GM04504 (cell line): ENCODE measurements at places on chromosomes 4 and X.

DNA sequence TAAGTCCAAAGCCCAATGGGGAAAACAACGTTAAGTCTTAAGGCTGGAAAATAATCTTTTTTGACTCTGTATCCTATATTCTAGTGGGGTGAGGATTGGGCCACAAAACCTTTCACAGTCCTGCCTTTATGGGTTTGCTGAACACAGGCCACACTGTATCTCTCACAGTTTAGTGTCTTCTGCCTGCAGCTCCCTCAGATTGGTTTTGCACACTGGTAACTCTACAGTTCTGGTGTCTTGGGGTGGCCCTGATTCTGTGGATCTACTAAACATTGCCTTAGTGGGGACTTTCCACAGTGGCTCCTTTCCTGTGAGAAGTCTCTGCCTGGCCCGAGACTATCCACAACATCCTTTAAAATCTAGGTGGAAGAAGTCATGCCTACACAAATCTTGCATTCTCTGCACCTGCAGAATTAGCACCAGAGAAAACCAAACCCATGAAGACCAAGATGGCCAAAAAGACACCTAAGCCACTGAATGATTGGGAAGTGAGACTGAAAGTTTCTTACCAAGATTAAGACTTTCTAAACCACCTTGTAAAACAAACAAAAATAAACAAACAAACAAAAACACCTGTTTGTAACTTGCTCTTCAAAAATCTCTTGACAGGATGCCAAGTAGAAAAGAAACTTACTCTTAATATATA, 150.4 kb upstream of the PCDH10 start:
- no peak for DNase-seq

DNA sequence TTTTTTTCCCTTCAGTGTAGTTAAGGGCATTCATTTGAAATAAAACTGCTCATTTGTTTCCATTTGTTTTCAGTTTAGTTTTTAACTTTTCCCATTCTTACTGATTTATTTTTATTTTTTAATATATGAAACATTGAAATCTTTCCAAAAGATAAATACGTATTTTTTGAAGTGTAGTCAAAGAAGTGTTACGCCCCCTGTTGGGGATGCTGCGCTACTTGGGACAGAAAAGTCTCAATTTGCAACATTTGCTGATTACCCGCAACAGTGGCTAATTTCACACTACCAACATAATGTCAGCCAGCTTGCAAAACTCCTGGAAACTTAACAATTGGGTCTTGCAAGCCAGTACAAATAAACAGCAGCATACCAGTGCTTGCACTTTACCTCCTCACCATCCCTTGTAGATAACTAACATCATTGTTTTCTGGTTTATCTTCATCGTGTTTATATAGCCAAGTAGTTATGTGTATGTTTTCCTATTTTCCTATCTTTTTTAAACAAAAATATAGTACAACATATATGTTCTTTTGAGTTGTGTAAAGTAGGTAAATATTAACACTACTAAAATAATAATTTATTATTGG, 158.6 kb downstream of the STPG2 start:
- DNase-seq: no peak

DNA sequence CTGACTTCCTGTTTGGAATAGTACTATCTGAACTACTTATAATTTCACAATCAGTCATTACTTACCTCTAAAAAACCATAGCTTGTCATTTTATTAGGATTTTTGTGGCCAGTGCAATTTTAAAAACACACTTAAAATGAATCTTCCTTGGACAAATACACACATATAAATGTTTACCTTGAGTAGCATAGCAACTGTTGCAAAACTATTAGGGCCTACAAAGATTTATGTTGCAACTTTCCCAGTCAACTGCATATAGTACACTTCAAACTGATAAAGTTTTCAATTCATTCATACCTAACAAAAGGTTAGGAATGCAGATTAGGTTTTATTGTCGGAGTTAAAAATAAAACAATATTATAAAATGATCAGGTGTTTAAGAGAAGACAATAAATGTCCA, 193.0 kb downstream of the PDGFC start:
- peak; percentile 78 for DNase-seq

- DNase-seq: no peak
Observed at GRCh38 chr4:73438582-73439215, 2.7 kb downstream of the AFP start.

GRCh38 chr4:172978848-172979247, 189.8 kb upstream of the GALNT7 start:
- no peak for DNase-seq

- no peak for DNase-seq
Observed at GRCh38 chrX:40871385-40872082, 136.2 kb upstream of the MED14 start.

DNA sequence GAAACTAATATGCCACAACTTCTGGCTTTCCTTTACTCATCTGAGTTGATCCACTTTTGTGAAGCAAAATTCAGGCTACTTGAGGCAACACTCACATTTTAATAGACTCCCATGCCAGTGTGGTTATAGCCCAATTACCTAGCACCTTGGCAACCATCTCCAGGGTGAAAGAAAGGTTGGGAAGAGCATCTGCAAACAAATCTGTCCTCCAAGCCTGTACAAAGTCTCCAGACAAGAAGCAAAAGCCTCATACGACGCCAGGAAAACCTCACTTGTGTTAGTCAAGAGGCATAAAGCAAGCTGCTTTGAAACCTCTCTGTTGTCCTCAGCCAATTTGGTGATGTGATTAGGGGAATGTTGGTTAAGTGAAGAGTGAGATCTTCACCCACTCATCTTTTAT, 246.6 kb downstream of the THOC2 start:
- DNase-seq: no peak

- no peak for DNase-seq
Observed at GRCh38 chrX:112527903-112528302, 151.8 kb downstream of the LHFPL1 start.

DNA sequence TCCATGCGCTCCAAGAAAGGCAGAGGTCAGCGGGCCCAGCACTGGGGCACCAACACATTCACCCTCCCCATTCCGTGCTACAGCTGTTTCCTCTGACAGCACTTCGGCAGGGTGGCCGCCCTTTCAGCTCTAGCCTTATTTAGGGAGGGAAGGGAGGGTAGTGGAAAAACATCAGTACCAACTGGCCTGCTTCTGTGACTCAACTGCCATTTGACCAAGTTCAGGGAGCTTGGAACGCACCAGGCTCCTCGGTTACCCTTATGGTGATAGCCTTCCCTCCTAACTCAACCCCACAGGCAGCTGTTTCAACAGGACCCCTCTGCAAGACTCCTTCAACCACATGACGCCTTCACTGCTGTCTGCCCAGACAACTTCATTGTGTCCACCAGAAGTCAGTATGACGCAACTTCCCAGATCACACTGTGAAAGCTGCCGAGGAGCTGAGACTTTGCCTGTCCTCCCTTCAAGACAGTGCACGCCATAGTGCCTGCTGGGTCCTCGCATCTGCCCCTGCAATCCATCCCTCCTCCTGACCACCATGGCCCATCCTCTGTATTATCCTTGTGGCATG, 132.2 kb downstream of the AFAP1 start:
- DNase-seq: no peak

DNA sequence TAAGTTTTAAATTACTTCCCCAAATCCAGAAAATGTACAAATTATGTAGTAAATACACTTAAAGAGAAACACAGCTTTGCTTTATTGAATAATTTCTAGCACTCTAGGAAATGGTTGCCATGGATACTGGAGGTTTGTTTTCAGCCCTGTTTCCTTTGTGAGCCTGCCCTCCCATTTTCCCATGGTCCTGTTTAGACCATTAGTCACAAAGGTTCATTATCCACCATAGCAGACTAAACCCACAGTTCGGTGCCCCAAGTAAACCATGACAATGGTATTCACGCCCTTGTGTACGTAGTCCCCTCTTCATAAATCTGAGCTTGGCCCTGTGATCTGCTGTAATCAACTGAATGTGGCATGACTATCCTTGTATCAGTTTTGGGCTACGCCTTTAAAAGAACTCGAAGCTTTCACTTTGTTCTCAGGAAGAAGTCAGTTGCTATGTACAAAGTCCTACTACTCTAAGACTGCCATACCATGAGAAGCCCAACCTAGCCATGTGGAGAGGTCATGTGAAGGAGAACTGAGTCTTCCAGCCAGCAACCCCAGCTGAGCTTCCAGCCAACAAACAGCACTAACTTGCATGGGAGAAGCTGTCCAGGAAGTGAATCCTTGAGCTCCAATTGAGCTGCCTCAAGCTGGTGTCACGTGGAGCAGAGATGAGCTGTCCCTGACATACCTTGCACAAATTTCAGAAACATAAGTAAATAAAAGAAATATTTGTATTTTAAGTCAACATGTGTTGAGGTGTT, 300.4 kb downstream of the LDB2 start:
- no peak for DNase-seq

GRCh38 chr4:7823416-7823824, 116.2 kb downstream of the AFAP1 start:
- DNase-seq: no peak
